ENCODE measurements at places on chromosomes 11 and 22. TPM values are rescaled to one million over a fixed set of nuclear protein-coding genes. Genes with fewer than 3 reads are reported as not detected.

DNA sequence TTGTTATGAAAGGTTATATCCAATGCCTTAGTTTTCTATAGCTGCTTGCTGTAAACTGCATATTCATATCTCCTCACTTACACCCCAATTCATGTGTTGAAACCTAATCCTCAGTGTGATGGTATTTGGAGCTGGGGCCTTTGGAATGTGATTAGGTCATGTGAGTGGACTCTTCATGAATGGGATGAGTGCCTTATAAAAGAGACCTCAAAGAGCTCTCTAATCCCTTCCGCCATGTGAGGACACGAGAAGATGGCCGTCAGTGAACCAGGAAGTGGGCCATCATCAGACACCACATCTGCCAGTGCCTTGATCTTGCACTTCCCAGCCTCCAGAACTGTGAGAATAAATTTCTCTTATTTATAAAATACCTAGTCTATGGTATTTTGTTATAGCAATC lies 79.3 kb downstream of the CYP2R1 start:
- no peaks in the 10 kb centered on the region for H3K27me3 ChIP-seq
- no peaks in the 10 kb centered on the region for H3K4me1 ChIP-seq
- no peak for DNase-seq
- H3K27ac ChIP-seq = no peak overlapping the region

PATZ1 gene
- 49.6 TPM for total RNA-seq

- H3K27ac ChIP-seq = no peak overlapping the region
- no peaks in the 10 kb centered on the region for H3K36me3 ChIP-seq
- H3K4me1 ChIP-seq = no peaks in the 10 kb centered on the region
- H3K27me3 ChIP-seq = no peaks in the 10 kb centered on the region
- DNase-seq = no peak
Measured at GRCh38 chr11:44915621-44916020, 35.1 kb downstream of the TP53I11 start.

DNA sequence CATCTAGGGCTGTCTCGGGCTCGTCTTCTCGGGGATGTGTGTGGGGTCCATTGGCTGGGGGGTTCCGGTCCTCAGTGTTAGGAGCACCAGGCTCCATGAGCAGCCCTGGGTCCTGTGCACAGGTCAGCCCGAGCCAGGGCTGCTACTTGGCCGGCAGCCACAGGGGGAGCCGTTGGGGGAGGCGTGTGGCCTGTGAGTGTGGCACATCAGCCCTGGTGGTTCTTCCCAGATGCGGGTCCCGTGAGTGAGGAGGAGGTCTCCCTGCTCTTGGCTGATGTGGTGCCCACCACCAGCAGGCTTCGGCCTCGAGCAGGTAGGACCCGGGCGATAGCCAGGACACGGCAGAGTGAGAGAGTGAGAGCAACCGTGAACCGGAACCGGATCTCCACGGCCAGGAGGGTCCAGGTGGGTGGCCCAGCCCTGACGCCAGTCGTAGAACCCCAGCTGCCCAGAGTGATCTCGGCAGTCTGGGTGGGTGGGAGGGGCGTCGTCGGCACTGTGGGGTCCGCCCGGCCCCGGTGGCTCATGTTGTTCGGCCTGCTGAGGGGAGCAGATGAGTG lies 18.5 kb downstream of the IRF7 start:
- no peaks in the 10 kb centered on the region for H3K4me1 ChIP-seq
- H3K27me3 ChIP-seq = no peaks in the 10 kb centered on the region
- H3K27ac ChIP-seq = no peak overlapping the region
- H3K4me3 ChIP-seq = no peak overlapping the region
- no peak for DNase-seq
- peaks cover 2% of the 10 kb centered on the region for H3K36me3 ChIP-seq

DNA sequence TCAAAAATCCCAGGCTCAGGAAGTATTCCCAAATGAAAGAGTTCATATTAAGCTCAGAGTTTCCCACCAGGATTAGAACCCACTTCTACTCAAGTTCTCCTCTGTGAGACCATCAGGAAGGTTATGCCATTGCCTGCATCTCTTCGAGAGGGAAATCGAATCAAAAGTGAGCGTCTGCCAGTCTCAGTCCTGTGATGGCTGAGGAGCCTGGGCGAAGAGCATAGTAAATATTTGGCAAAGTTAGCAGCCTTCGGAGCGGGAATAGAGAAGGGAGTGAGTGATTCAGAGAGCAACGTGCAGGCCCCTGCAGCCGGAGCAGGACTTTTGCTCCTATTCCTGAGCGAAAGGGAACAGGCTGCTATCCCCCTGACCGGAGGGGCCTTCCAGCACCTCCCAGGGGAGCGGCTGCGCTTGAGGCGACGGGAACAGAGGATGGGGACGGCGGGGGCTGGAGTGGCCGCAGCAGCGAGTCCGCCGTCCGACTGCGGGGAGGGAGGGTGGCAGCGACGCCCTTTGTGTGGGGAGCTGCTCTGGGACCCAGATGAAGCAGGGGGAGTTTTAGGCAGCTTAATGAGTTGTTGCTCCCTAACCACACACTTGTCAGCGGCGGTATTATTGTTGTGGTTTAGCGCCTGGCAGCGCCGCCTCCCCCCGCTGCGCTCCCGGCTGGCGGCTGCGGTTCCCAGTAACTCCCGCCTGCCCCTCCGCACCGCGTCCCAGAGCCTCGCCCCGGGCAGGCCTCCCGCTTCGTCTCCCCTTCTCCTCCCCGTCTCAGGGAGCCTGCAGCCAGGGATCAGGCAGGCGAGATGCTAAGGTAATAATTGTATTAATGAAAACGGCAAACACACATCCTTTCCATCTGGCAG lies 21.7 kb upstream of the NRGN start:
- no peaks in the 10 kb centered on the region for H3K36me3 ChIP-seq
- peaks cover 35% of the 10 kb centered on the region for H3K27me3 ChIP-seq
- no peaks in the 10 kb centered on the region for H3K4me1 ChIP-seq
- H3K27ac ChIP-seq = peak overlapping the region; percentile 2

DNA sequence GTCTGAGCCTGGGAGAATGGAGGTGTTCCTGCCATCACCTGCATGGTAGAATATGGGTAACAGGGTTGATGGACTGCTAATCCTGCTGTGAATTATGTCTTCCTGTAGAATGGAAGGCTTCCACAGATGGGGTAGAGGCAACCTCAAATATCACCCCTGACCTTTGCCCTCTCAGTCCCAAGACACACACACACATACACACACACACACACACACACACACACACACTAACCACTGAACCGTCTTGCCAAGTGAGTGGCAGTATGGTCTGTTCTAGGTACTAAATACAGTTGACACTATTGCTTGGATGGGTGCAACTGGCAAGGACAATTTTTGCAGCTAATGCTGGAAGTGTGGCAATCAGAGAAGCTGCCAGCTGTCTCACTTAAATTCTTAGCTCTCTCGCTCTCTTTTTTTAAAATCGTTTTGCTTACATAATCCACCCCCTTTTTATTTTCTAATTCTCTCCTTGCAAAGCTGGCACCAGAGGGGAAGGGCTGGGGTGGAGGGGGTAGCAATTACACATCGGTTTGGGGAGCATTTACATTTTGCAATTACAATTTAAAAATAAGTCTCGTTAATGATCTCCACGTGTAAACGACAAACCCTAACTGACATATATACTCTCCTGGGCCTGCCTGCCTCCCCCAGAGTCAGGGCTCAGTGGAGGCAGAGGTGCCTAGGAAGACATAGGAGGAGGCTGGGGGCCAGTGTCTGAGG lies 162.6 kb downstream of the FEZ1 start:
- no peak for DNase-seq
- no peaks in the 10 kb centered on the region for H3K4me1 ChIP-seq
- H3K4me3 ChIP-seq = no peak overlapping the region
- H3K27ac ChIP-seq = no peak overlapping the region
- H3K36me3 ChIP-seq = no peaks in the 10 kb centered on the region

FAM227A gene
- total RNA-seq = 7.9 TPM

- no peak overlapping the region for H3K4me3 ChIP-seq
- no peaks in the 10 kb centered on the region for H3K27me3 ChIP-seq
Measured at GRCh38 chr11:44766972-44767278, 40.2 kb downstream of the TSPAN18 start.

DNA sequence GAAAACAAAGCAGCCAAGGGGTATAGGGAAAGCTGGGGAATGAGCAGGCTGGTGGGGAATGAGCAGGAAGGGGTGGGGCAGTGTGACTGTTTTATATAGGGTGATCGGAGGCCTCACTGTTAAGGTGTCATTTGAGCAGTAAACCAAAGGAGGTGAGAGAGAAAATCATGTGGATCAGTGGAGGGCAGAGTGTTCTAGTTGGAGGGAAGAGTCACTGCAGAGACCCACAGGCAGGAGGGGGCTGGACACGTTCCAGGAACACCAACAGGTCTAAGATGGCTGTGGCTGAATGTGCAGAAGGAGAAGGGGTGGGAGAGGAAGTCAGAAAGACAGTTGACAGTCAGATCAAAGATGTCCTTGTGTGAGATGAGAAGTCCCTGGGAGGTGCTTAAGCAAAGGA lies 103.8 kb downstream of the ENTHD1 start:
- no peak overlapping the region for H3K27ac ChIP-seq
- no peak for DNase-seq
- H3K4me1 ChIP-seq = no peaks in the 10 kb centered on the region
- H3K4me3 ChIP-seq = no peak overlapping the region

BID gene
- 25.9 TPM for total RNA-seq

DNA sequence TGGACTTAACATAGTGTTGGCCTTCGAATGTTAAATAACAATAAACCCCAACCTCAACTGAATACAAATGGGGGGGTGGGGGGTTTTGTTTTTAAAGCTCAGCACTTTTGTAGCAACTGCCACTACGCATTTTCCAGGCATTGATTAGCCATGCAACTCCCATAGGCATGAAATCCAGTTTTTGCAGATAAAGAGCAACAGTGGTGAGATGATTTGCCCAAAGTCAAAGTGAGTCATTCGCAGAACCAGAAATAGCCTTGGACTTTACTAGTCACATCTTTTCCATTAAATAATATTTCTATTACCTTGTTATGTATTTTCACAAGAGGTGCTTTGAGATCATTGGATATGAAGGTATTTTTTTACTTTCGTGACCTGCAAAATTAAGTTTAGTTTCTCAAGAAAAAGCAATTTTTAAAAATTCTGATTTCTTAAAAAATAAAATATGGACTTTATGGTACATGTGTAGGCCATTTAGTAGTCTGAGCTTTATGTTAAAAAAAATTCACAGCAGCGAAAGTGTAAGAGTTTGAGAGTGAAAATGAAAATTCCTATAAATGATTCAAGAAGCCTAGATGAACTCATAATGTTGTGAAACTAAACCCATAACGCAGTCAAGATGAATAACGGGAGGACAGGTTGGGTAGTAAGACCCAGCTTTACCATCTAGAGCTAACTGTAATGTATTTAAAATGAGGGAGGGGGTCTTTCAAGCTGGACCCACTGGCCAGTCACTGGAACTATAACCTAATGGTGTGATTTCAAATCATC lies 1.9 kb upstream of the PHF21A start:
- no peaks in the 10 kb centered on the region for H3K4me1 ChIP-seq
- no peaks in the 10 kb centered on the region for H3K27me3 ChIP-seq
- H3K4me3 ChIP-seq = no peak overlapping the region
- DNase-seq = no peak
- no peaks in the 10 kb centered on the region for H3K36me3 ChIP-seq

DNA sequence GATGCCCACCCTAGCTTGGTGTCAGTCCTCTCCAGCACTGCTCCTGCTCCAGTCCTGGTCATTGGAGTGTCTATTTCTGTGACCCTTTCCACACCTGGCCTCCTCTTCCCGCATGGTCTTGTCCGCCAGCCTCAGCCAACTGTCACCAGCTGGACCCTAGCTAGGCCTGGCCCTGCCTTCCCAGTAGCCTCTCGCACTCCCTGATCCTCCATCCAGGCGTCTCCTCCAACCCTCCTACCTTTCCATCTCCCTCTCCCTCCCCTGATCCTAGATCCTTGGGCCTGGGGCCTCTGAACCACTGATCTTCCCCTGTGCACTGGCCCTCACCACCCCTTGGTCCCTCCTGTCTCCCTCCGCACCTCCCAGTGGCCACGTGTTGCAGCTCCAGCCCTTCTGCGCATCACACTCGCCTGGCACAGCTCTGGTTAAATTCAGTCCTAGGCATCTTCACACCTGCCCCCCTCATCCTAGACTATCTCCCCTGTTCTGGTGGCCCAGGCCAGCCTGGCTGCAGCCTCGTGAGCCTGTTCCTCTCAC lies 9.9 kb downstream of the SYNGR1 start:
- peak overlapping the region; percentile 79 for H3K27ac ChIP-seq
- DNase-seq = no peak
- no peaks in the 10 kb centered on the region for H3K27me3 ChIP-seq
- no peak overlapping the region for H3K4me3 ChIP-seq
- H3K4me1 ChIP-seq = no peaks in the 10 kb centered on the region

- no peak overlapping the region for H3K4me3 ChIP-seq
- no peaks in the 10 kb centered on the region for H3K27me3 ChIP-seq
- H3K4me1 ChIP-seq = no peaks in the 10 kb centered on the region
- H3K27ac ChIP-seq = no peak overlapping the region
Measured at GRCh38 chr11:62128835-62129234, 5.0 kb downstream of the INCENP start.

C11orf87 gene
- not detected for total RNA-seq

DNA sequence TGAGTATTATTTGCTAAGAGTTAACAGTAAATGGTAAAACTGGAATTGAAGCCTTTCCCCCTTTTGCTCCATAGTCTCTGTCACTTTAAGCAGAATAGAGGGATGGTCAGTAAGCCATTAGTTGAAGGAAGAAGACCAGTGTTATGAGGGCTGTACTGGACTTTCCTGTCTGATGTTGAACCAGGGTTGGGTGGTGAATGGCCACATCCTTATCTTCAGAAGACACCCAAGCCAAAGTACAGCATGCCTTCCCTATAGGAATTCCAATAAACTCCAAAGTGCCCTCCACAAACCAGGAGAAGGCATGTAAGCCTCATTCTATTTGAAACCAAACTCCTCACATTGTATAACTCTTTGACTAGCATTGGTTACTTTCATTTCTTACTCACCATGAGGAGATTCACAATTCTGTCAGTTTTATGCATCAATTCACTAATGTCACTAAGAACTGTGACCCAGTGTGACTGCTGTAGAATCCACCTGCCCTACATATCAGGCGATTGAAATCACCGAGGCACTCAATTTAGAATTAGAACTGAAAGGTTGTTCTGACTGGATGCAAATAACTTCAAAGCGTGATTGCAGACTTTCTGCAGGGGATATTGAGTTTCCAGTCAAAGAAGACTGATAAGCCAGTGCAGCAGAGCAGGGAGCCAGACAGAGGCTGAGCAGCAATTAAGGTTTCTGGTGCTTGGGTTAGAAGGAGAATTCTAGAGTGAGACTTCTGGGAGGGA lies 107.1 kb upstream of the DDI1 start:
- H3K27ac ChIP-seq = no peak overlapping the region
- H3K4me1 ChIP-seq = no peaks in the 10 kb centered on the region
- no peak overlapping the region for H3K4me3 ChIP-seq
- H3K27me3 ChIP-seq = no peaks in the 10 kb centered on the region

DNA sequence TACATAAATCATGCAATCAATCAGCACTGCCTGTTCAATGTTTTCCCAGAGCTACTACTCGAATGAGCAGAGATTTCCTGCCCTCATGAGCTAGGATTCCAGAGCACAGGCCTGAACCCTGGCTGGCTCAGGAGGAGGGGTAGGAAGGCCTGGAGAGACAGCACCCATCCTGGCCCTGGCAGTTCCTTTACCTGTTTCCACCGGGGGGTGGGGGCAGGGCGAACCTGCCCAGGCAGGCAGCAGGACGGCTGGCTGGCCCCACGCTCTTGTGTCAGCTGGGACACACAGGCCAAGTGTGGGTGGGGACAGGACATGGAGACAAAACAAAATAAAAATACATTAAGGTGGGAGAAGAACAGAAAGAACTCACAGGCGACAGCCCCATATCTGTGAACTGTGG lies 109.8 kb upstream of the BID start:
- no peaks in the 10 kb centered on the region for H3K36me3 ChIP-seq
- H3K27me3 ChIP-seq = no peaks in the 10 kb centered on the region
- peak overlapping the region; percentile 62 for H3K27ac ChIP-seq
- no peak overlapping the region for H3K4me3 ChIP-seq
- no peaks in the 10 kb centered on the region for H3K4me1 ChIP-seq
- peak; percentile 75 for DNase-seq

GRCh38 chr22:38021206-38021605 lies 36.0 kb upstream of the PICK1 start:
- H3K36me3 ChIP-seq = no peaks in the 10 kb centered on the region
- H3K4me3 ChIP-seq = no peak overlapping the region
- peak overlapping the region; percentile 58 for H3K27ac ChIP-seq

BRSK2 gene
- total RNA-seq = 0.15 TPM
